ENCODE measurements at places on chromosomes 7 and 10. TPM values are rescaled to one million over a fixed set of nuclear protein-coding genes. Genes with fewer than 3 reads are reported as not detected.

LAMB4 gene
- not detected for total RNA-seq

CCDC7 gene
- 4.9 TPM for total RNA-seq

PON3 gene
- 256 TPM for total RNA-seq

AOAH gene
- 3.3 TPM for total RNA-seq

MCM7 gene
- total RNA-seq: 17.7 TPM

SPAM1 gene
- total RNA-seq: not detected

RNF148 gene
- 0.30 TPM for total RNA-seq

KEL gene
- 0.28 TPM for total RNA-seq

Data from left lobe of liver (tissue), 2 donors.